IPS DF 19.7 (cell line): ENCODE measurements at places on chromosomes 7 and 10.

- DNase-seq, result no peak
Observed at GRCh38 chr7:4226524-4226882, 455.6 kb upstream of the FOXK1 start.

GRCh38 chr7:27808626-27809025 is 68.7 kb downstream of the TAX1BP1 start:
- DNase-seq, result no peak

DNA sequence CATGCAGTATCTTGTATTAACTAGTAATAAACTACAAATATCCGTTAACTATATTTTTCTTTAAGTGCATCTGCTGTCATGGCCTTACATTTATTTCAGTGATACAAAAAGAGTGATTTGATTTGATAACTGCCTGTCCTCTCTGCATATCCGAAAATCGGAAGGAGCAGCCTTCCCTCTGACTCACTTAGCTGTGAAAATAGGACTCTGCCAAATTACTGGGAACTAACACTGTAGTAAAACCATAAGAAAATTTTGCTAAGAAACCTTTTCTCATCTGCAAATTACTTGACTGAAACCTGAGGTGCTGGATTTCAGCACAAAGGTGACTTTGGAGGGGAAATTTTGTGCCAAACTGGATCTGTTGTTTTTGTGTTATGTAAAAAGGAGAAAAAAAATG is 176.6 kb upstream of the MKLN1 start:
- no peak for DNase-seq

GRCh38 chr7:50358041-50358705 is 53.7 kb downstream of the IKZF1 start:
- no peak for DNase-seq

- no peak for DNase-seq
Observed at GRCh38 chr7:124459101-124460055, 306.2 kb downstream of the GPR37 start.

GRCh38 chr10:115328331-115328730 is 235.2 kb downstream of the ATRNL1 start:
- no peak for DNase-seq

DNA sequence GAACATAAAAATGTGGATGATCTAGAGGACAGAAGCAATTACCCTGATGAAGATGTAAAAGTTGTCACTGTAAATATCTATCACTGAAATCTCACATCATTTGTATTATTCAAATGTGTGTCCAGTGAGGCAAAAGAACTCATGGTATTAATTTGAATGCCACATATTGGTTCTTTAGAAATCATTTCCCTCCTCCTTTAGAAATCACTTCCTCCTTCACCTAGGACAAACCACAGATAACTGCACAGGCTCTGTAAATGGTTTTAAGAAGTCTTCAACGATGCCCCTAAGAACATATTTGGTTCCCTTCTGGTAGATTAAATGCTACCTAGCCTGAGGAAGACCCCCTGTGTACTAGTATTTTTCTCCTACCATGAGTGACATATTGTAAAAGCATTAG is 33.1 kb upstream of the ZNF518A start:
- DNase-seq, result no peak

DNA sequence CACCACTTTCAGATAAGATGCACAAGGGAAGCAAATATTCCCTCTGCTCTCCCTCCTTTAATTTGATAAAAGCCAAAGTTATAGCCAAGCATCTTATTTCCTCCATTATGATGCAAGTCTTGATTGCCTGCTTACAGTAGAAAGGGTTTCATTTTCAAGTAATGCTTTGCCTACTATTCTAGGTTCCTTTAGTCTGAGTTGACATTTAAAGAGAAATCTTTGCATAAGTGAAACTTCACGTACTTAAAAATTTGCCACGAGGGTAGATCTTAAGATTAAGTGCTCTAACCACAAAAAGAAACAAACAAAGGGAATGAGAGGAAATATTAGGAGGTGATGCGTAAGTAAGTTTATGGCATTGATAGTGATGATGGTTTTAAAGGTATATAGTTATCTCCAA is 78.1 kb upstream of the VWDE start:
- DNase-seq, result no peak

DNA sequence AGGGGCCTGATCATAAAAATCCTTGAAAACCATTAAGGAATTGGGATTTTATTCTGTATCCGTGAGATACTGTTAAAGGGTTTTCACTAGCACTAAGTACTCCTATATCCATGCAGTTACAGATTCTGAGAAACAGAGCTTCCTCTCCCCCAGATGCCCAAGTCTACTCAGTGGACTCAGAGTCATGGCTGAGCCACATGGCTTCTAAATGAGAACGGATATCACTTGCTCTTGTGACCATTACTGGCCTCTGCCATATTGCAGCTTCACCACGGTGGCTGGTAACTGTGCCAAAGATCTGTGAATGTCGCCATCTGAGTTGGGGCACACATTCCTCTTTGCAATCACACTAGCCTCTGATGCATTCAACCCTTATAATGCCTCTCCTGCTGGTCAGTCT is 42.0 kb upstream of the PALS2 start:
- no peak for DNase-seq

DNA sequence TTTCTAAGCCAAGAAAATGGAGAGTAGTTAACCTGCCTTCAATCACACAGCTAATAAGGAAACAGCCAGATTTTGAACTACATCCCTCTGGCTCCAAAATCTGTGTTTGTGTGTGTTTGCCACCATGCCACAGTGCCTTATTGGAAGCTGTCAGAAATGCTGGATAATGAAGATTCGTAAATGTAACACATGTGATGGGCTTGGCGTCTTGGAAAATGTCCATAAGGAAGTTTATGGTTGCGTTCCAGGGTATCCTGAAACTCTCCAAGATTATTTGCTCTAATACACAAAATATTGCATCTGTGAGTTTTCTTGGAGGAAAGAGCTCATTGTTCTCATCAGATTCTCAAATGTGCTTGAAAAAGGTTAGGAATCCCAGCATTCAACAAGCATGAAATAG is 22.7 kb downstream of the MYOF start:
- DNase-seq, result no peak

DNA sequence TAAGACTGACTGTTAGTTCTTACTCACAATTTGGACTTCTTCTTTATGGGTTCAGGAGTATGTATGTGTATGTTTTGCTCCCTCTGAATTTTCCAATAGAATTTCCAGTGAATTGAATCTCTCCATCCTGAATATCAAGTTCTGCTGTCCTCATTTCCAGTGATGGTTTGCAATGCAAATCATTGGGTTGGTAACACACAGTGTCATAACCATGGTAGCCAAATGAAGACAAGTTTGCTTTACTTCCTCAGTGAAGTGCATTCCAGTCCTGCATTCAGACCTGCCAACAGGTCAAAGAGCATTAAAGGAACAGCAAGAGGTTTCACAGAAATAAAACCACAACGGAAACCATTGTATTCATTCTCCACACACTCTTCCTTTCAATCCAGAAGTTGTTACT is 15.2 kb downstream of the ITPRID1 start:
- DNase-seq, result no peak

DNA sequence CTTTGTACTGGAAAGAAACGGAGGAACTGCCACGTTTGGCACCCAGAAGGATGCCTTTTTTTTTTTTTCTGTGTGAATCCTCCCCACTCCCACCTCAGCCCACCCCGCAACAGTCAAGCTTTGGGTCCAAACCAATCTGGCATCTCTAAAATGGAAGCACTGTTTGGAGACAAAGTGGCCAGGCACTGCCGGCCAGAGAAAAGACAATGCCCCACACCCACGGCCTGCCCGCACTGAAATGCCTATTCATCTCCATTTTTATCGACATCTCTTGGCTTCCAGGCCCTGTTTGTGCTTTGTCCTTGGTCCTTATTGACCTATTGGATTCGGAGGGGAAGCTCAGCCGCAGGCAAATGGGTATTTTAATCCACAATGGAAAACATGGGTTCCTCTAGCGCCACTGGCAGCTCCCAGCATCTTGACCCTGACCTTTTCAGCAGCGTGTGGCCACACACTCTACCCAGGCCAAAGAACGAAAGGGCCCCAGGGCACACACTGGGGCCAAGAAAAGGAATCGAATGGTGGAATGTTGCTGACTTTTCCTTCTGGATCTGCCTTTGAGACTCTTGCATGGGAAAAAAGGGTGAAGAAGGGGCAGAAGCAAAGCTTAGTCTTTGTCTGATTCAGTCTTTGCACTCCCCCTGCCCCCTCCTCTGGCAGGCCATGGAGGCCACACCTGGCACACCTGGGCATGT is 162.6 kb upstream of the CDCA7L start:
- DNase-seq, result no peak

DNA sequence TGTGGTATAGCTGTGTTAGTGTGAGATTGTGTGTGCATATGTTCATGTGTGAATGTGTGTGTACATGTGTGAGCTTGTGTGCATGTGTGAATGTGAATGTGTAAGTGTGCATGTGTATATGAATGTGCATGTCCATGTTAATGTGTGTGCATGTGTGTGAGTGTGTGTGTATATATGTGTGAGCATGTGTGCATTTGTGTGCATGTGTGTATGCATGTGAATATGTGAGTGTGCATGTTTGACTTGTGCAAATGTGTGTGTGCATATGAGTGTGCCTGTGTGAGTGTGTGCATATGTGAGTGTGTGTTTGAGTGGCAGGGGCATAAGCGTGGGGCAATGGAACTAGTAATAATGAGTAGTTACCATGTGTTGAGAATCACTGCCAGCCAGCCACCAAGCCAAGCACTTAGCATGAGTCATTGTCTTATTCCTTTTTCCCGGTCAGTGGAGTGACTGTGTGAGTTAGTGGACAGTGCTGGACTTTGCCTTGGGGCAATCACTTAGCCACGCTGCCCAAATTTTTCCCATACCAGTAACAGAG is 46.3 kb upstream of the SHH start:
- no peak for DNase-seq

DNA sequence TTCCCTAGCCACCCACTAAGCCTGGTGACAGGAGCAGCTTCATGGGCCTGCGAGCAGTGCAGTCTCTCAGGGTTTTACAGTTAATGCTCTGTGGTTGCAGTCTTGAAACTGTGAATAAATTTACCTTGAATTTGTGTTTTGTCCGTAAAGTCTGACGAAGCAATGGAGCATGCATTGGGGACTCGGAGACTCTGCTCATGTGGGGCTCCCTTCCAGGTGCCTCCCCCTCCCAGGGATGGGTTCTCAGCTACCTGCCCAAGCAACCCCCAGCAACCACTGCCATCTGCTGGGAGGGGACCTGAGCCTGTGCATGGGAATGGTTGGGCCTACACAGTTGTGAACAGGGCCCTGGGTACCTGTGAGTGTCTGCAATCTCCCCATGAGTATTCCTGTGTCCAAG is 36.3 kb upstream of the IKZF1 start:
- no peak for DNase-seq

DNA sequence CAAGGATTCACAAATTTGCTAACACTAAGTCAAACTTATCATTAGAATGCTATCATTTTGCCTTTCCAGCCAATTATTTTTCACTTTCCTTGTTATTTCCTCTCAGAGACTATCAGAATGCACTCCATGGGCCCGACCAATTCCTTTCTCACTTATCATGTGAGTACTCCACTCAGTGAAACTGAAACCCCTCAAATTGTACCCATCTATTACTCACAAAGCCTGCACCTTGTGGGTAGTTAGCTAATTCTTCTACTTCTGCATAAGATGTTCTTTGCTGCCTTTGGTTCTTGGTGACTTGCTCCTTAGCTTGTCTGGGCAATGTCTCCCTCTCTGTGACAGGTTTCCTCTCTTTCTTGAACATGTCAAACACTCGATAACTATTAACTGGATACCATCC is 35.2 kb upstream of the MBL2 start:
- no peak for DNase-seq

GRCh38 chr10:116984202-116984990 is 20.6 kb downstream of the SHTN1 start:
- DNase-seq, result no peak

- DNase-seq, result no peak
Observed at GRCh38 chr10:83954193-83954799, 185.0 kb upstream of the GHITM start.

- DNase-seq, result no peak
Observed at GRCh38 chr7:40551685-40552576, 417.1 kb downstream of the SUGCT start.

DNA sequence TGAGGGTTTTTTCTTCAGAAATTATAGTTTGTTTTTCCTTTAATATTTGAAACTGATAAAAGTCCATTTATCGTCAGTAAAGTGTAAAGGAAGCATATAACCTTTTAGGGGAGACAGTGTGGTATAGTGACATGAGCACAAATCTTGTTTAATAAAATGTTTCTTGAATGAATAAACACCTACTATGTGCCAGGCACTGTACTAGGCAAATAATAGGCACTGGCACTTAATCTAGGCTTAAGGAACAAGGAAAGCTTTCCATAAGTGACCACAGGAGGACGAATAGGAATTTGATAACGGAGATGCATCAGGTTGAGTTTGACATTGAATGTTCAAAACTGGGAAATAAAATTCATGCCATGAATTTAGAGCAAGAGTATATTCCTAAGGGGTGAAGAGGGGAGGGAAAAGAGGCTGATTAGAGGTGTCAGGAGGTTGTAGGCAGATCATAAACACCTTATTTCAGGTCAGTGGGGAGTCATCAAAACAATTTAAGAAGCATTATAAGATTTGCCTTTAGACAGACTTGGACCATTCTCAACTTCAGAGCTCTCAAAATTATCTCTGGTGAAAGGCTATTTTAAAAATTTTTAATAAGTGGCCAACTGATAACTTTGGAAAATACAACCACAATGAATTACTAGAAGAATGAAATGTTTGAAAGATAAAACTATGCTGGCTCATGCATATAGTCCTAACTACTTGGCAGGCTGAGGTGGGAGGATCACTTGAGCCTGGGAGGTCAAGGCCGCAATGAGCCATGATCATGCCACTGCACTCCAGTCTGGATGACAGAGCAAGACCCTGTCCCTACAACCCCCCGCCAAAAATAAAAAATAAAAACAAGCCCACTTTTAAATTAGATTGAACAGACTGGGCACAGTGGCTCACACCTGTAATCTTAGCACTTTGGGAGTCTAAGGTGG is 22.4 kb downstream of the RALA start:
- no peak for DNase-seq

GRCh38 chr10:79490400-79491142 is 21.8 kb upstream of the EIF5AL1 start:
- no peak for DNase-seq

DNA sequence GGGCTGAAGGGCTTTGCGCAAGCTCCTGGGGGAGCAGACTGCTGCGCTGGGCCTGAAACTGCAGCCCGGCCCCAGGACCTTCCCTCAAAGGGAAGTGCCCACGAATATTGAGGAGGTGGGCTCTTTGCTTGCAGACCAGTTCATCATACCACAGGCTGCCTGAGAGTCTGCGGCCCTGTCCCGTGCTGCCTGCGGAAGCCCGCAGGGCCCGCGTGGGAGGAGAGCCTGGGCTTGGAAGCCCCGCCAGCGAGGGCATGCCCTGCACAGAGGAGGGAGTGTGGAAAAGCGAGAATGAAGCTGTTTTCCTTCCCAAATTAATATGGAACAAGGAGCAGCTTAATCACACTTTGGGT is 83.6 kb upstream of the MKI67 start:
- no peak for DNase-seq

- no peak for DNase-seq
Observed at GRCh38 chr7:80244206-80244916, 109.7 kb downstream of the GNAI1 start.
